Renal pelvis (tissue), 12 donors: ENCODE measurements at places on chromosomes 16 and 17.

DNA sequence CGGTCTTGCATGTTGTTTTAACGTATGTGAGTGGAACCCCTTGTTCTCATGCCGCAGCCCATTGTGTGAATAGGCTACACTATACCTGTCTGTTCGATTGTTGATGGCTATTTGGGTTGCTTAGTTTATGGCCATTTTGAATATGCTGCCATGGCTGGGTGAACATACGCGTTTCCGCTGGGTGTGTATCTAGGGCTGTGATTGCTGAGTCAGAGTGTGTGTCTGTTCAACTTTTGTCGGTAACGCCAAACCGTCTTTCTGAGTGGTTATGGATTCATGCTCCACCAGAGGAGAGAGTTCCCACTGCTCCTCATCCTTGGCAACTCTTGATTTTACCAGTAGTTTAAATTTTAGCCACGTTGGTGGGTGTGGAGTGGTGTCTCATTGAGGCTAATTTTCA, 77.0 kb downstream of the METRNL start:
- DNase-seq, result no peak

DNA sequence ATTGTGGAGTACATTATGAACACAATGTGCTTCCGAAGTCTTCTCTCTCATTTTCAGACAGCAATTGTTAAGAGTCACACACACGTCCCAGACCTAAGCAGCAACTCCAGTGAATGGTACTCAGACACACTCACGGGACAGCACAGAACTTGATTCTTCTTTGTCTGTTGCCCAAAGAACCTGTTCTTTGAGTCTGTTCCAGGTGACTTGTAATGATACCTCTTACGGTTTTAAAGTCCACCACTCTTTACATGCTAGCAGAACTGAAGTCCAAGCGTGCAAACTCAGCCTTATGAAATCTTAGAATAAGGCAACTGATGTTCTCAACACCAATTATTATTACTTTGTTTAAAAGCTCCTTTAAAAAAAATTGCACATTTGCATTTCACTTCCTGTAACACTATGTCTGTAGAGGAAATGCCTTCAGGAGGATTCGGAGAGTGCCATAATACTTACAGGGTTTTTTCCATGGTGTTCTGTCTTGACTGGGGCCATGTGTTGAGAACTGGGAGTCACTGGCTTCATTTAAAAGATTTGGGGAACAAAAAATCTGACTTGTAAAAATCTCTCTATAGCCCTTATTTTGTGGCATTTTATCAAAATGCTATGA, 48.1 kb downstream of the MARF1 start:
- DNase-seq, result no peak

DNA sequence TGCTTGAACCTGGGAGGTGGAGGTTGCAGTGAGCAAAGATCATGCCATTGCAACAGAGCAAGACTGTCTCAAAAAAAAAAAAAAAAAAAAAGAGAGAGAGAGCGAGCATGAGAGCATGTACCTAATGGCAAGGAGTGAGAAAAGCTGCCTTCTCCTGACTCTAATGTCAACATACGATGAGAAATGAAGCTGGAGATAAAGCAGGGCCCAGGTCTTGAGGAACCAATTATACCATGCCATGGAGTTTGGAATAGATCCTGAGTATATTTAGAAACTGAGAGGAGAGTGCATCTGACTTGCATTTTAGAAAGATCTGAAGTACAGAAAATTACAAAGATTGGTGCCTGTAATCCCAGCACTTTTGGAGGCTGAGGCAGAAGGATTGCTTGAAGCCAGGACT, 3.8 kb upstream of the MAP2K6 start:
- no peak for DNase-seq

DNA sequence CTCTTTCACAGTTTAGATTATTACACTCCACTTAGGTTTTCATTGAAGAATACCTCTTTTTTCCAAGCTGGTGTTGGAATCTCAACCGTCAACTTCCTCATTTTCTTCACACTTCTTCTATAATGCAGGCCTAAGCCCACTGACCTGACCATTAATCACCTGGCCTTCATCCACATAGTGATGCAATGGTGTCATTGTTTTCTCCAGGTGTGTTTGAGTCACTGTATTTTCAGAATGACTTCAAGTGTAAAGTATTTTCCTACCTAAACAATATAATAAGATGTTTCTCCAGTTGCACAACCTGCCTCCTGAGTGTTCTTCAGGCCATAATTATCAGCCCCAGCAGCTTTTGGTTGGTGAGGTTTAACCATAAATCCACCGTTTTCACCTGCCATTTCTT, 1675.1 kb downstream of the TP53TG3F start:
- DNase-seq, result no peak

GRCh38 chr16:3183445-3184139, 4.4 kb upstream of the OR1F1 start:
- no peak for DNase-seq
